ENCODE measurements at places on chromosomes 3 and 15.

DNA sequence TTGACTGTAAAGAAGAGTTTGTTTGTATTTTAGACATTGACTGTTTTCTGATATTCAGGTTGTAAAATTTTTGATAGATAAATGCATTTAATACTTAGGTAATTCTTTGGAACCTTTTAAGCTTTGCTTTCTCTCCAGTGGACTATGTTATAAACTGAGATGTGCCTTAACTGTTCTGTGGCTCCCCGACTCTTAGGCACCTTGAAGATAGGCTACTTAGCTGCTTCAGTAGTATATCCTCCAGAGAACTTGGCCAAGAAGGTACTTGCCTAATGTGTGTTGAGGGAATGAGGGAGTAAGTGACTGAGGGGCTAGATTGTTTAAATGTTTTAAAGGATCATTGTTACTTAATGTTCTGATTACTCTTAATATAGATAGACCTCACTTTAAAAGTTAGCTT is 141.3 kb upstream of the LRRFIP2 start:
- no peak for DNase-seq

GRCh38 chr3:7112523-7113056 is 251.7 kb downstream of the GRM7 start:
- DNase-seq, result no peak

DNA sequence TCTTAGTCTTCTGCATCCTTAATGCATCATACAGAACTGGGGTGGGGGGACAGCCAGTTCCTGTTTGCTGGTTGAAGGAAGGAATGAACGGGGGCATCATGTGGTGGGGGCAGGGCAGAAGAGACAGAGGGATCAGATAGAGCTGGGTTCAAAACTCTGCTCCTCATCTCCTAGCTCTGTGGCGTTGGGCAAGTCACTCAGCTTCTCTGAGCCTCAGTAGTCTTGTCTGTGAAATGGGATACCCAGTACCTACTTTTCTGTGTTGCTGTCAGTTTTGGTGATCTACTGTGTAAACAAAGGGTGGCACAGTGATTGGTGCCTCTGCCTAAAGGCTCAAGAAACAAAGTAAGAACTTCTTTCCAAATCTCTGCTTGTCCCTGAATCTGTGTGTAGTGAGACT is 36.3 kb downstream of the RHCG start:
- no peak for DNase-seq

DNA sequence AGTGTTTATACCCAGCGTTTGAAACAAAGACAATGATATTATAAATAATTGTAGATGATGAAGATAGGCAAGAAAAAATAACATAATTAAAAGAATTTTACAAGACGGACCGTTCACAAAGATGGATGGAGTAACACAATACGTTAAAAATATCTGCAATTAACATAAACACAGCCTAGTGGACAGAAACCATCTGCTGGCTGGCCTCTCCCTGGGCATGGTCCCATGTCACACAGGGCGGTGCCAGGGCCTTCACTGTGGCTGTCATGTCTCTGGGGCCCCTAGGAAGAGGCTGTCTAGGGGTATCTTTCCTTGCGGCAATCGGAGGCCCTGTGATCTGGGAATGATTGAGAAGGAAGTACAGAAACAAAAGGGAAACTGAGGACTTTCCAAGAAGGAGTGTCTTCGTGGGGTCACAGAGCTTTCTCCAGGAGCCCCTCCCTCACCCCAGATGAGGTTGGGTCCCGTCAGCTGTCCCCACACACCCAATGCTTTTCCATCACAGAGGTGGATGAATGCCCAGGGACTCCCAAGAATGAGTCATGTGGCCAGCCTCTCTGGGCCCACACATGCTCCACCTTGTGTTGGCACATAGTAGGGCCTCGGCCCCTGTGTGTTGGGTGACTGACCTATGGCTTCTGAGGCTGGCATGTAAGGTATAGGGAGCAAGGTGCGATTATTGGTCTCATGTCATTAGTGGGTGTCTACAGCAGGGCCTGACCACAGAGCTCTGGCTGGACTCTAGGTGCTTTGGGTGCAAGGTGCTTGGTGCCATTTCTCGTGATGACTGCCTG is 87.1 kb downstream of the DNAJB8 start:
- no peak for DNase-seq

DNA sequence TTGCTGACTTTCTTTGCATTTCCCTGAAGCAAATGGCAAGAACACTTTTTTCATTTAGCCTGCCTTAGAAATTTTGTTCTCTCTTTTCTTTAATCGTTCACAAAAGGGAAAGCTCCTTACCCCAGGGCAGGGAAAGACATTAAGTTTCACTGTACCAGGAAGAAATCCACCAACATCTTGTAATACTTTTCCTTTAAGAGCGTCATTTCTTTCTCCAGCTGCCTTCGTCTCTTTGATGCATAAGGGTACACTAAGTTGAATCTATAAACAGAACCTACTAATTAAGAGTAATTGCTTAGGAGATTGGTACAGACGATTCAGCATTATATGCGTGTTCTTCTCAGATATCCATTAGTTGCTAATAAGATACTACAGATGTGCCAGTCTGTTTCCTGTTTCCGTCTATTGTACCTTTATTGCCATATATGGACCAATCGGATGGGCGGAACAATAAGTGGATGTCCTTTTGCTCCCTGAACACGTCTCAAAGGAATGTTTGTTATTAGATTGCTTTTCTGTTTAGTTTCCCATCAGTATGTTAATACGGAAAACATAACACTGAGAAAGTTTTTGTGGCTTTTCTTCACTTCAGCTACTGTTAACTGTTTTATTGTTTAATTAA is 276.7 kb upstream of the RARB start:
- no peak for DNase-seq

DNA sequence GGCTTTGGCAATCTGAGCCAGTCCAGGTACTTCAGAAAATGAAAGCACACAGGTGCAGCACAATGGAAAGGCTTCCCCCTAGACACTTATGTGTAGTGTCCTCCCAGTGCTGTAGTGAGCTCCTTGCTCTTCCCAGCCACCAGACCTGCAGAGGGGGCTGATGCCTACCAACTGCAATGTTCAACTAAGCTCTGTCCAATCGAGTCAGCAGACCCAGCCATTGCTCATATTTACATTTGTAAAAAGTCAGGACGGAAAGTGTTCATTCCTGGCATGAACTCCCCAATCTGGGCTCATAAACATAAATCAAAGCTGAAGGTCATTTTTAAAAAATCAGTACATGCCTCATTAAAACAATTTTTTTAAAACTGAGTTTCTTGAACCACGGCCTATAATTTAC is 73.0 kb downstream of the FOXP1 start:
- DNase-seq, result no peak

All from KBM-7 (cell line).